NCI-H446 (cell line): ENCODE measurements at places on chromosomes 3 and 15.

- DNase-seq, result no peak
Measured at GRCh38 chr15:53397041-53397616, 362.3 kb downstream of the WDR72 start.

DNA sequence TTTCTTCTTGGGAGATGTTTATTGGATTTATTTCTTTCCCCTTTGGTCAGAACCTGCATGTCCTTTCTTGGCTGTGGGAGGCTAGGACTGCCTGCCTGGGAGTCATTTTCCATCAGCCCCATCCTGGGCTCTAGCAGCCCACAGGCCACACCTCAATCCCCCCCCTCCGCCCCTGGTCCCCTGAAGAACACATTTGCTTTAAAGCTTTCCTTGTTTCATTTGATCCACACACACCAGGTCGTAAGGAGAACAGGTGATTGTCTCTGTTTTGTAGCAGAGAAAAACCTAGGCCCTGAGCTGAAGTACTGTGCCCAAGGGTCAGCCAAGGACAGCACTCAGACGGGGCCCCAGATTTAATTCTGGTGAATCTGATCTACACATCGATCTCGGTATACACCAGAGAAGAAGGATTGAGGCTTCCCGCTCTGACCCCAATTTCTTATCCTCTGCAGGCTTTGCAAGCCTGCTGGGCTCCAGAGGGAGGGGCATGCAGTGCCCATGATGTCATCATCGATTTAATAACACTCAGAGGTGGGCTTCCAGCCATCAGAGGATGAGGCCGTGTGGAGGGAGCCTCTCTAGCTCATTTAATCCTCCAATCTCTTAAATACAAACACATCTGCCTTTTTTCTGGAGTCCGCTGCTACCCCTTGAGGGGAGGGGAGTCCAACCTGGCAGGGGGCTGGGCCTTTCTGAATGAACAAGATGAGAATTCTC is 1.7 kb upstream of the CLN6 start:
- DNase-seq, result no peak

GRCh38 chr15:25910832-25911231 is 47.7 kb upstream of the ATP10A start:
- no peak for DNase-seq

DNA sequence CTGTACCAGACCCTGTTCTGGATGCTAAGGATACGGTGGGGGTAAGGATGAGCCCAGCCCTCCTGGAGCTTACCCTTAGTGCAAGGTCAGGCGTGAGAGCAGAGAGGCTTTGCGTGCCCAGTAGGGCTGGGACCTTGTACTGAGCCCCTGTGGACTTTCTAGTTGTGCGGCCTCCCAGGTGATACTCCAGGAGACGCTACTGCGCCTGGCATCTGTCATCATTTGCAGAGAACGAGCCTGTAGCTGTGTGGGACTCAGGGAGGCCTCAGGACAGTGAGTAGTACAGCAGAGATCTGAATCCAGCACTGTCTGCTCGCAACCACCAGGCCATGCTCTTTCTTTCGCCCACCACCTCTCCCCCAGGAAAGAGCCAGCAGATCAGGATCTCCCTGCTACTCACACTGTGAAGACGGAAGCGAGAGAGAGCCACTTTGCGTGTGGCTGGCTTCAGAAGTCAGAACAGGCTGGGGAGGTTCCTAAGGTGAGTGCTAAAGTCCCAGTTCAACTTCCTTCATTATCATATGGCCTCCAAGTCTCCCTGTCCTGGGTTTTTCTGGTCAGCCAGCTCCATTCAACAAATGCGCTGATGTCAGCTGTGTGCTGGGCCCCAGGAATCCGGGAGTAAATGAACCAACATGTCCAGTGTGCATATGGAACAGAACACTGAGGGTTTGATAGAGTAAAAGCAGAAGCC is 38.2 kb upstream of the ITGA11 start:
- DNase-seq, result no peak

DNA sequence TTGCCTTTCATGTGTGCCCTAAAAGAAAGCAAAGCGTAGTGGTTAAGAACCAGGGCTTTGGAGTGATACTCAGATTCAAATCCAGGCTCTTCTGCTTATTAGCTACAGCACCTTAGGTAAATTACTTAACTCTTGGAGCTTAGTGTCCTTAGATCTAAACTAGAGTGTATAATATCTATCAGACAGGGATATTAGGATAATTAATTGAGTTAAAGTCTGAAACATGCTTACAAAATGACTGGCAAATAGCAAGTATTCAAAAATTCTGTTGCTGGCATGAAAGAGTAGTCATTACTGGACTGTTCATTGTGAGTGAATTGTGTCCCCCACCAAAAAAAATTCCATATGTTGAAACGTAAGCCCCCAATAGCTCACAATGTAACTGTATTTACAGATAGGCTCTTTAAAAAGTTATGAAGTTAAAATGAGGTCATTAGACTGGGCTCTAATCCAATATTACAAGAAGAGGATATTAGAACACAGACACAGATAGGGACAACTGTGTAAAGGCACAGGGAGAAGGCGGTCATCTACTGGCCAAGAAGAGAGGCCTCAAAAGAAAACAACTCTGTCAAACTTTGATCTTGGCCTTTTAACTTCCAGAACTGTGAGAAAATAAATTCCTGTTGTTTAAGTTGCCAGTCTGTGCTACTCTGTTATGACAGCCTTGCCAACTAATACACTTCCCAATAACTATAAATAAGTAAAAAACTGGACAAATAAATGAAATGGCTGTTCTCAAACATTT is 60.4 kb upstream of the LRRC3B start:
- DNase-seq, result no peak

DNA sequence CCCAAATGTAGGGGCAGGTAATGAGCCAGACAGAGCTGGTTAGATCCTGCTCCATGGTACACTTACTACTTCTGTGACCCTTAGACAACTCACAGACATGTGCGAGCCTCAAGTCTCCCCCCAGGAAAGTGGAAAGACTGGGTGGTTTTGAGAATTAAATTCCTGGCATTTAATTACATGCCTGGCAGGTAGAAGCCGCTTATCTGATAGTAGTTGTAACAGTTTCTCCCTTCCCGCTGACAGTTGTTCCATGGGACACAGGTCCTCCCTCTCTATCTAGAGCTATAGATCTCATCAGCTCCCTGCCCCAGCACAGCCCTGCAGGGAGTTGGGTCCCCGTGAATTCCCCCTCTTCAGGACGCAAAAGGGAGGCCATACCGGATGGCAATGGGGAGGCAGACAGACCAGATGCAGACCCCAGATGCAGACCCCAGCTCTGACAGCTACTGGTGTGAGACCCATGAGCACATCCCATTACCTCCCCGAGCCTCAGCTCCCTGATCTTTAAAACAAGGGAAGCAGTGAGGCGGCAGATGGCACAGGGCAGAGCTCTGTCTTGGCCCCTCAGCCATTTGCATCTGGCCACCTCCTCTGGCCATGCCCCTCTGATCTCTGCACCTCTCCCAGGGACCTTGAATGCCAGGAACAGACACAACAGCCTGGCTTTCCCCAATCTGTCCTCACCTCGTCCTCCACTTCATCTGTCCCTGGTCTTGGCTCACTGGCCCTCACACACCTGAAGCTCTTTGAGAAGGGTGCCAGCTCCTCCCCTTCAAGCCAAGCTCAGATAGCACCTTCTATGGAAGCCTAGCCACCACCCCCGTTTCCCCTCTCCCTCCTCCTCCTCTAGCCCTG is 34.1 kb upstream of the NR2C2 start:
- DNase-seq, result no peak
